Hepatic stellate cell (primary cell): ENCODE measurements at places on chromosomes 5 and 9.

DNA sequence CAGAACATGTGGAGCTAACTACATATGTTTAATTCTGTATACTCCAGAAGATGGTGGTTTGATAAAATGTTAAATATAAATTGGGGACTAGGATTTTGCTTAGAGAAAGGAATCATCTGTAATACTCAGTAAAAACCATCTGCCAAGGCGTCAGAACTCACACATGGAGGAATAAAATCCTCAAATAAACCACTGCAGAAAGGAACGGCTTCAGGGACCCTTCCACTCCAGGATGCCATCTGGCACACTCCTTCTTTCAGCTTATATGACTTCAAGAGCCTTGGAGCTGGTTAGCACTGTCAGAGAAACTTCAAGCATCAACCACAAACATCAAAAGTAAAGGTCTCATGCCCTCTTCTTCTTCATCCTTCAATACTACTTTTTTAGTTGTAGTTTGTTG, 360.6 kb downstream of the PLK2 start:
- DNase-seq = no peak

GRCh38 chr5:29208024-29208423, 1985.5 kb upstream of the CDH6 start:
- DNase-seq = no peak

DNA sequence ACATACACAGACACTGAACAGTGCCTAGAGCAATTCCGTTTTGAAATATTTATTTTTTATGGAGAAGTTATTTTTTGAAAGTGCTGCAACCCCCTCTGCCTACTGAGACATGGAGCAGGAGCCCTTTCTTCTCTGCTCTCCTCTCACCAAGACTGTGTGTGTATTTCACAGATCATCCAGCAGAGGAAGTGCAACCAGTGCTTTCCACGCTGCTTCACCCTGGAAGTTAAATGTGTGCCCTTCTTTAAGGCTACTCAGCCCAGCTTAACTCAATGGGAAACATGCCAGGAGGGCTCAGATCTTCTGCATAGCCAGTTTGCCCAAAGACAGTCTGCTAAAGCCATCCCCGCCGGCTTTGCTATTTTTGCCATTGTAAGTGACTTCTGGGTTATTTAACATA, 606.3 kb downstream of the TLE1 start:
- peak; percentile 16 for DNase-seq

- no peak for DNase-seq
These were observed 60.0 kb downstream of the PSMB7 start for GRCh38 chr9:124355039-124355940.

DNA sequence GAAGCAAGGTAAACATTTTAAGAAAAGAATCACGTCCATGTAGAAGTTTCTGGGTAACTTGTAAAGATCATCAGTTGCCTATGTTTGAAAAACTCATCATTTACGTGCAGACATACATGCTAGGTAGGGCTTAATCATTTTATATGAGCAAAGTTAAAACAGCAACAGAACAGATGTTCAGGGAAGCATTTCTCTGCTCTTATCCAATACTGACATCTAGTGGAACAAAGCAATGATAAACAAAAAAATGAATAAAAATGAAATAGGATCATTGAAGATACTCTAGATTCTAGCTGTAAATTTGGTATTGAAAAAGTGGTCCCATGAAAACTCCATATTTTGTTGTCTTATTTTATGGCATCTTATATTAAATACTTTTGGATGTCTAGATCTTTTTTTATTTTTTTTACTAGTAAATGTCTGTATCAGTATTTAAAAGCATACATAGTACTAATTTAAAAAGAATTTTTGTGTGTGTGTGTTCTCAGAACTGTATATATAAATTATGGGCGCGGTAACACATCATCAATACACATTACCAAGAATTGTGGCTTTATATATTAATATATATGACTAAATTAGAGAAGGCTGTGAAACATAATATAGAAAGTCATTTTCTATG, 1050.2 kb downstream of the CDH12 start:
- DNase-seq = no peak

- no peak for DNase-seq
These were observed 103.2 kb upstream of the ELL2 start for GRCh38 chr5:96064877-96065276.

DNA sequence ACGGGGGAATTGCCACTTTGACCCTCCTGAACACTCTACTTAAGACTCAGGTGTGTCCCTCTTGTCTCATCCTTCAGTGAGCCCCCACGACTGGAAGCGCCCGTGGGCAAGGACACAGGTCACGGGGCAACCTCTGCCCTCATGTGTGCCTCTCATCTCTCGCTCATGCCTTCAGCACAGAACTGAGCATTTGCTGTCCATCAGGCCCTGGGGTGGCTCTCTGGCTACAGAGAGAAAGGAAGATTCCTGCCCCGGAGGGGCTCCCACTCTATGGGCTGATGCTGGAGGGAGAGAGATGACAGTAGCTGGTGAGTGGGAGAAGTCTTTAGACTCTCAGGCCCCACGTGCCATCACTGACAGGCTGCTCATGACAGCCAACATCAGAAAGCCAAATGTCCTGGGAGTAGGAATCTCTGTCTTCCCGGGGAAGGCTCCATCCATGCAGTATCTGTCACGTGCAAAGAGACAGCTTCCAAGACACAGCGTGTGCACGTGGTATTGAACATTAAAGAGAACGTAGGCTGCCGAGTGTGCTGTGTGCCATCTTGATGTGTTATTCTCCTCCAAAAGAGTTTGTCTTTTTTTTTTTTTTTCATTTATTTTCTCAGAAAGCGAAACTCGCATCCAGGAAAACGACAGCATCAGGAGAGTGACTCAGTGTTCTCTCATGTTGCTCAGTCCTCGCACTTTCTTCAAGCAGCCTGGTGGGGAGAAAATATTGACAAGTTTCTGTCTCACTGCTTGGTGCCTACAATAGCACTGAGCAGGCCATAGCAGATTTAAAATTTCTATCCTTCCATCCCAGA, 190.5 kb downstream of the GAS1 start:
- DNase-seq = no peak

- DNase-seq = no peak
These were observed 44.4 kb upstream of the PRRC2B start for GRCh38 chr9:131349522-131349880.

DNA sequence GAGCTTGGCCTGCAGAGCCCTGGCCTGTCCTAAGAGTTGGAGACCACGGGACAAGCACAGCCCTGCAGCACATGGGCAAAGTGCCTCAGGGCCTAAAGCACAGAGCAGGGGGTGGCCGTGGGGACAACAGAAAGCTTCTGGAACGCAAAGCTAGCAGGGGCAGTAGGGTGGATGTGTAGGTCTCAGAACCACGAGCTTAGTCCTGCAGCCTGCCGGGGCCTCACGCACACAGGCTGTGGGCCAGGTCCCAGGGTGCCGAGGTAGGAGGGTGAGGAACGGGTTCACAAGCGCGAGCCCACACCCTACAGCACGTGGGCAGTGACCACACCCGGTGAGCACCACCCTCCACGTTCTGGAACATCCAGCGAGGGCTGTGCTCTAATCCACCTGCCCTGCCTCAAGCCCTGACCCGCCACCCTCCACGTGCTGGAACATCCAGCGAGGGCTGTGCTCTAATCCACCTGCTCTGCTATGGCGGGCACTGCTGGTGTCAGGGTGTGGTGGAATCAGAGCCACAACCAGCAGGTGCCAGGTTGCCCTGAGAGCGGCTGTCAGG, 9.3 kb downstream of the CLPTM1L start:
- no peak for DNase-seq

GRCh38 chr9:9819886-9820285, 792.9 kb downstream of the PTPRD start:
- DNase-seq = no peak

DNA sequence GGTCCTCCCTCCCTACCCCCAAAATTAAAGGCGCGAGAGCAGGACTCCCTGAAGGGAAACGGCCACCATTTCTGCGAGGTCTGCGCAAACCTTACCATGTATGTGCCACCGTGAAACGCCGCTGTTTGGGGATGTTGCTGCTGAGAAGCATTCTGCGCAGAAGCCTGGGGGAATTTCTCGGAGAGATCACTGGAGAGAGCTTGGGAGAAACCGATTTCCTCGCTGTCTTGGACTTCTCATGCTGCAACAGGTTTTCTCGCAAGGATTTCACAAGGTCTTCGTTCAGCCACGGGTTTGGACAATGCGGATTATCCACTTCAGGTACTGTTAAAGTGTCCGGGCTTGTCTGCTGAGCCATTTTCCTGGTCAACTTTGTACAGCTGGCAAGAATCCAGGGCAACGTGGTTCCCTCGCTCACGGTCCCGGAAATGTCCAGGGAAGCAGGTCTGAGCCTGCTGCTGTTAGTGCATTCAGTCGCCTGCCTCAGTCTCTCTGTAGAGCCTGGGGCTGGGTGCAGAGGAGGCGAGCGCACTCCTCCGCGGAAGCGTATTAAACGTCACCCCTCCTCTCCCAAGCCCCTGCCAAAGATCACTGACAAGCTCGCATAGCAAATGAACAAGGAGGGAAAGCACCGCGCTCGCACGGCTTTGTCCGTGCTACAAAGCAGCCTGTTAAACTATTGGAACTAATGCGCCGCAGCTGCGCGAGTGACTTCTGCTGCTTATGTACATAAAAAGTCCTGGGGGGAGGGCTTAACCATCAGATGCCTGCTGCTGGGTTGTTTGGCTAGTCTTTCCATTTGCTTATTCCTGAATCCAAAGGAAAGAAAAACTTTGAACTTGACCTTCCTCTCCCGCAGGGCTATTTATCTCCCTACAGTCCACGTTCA, 125.1 kb downstream of the PDE4D start:
- DNase-seq = no peak

DNA sequence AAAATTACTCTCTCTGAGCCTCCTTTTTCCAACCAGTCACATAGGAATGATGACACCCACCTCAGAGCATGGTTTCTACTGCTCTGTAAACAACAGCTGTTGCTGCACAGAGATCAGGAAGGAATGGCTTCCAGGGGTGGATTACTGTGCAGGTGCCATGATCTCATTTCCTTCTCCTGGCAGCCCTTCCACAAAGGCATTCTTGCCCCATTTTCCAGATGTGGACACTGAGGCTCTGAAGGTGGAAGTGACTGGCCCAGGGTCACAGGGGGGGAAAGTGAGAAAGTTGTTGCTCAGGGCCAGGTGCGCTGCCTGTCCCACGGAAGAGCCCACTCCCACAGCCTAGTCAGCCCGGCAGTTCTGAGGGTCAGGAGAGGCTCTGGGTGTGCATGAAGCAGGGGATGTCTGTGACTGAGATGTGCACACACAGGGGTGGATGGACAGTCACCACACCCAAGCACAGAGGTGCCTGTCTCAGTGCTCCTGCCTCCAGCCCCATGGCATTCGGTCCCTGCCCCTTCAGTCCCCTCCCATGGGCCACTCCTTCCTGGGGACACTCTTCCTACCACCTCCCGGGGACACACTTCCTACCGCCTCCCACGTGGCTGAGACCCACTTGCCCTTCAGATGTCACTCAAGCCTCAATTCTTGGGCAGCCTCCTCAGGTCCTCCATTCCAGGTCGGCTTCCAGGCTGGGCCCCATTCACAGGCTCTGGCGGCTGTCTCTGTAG, 17.0 kb downstream of the FGFR4 start:
- DNase-seq = no peak

DNA sequence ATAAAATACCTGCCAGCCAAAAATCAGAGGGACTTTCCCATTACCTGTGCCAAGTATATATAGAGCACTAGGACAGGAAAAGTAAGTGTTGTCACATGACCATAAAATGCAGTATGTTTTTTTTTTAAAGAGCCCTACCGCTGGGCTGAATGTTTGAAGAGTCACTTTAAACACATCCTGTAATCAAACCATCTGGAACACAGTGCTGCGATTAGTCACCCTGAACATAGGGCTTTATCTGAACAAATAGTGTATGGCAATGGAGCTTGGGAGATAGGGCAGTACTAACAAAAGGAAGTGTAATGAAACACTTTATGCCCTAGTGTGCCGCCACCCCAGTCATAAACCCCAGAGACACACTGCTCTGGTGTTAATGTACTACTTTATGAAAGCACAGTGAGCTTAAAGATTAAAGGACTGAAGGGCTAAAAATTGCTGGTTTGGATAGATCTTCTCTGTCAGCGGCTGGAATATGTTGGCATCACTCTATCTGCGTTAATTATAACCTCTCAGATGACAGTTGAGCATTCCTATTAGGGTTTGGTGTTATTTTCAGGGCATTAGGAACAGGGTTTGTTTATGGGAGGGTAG, 90.4 kb downstream of the ZNF608 start:
- peak; percentile 64 for DNase-seq
